ENCODE measurements at places on chromosomes 16 and 17. TPM values are rescaled to one million over a fixed set of nuclear protein-coding genes. Genes with fewer than 3 reads are reported as not detected.

USP43 gene
- total RNA-seq = not detected

CAMKK1 gene
- total RNA-seq = 3.2 TPM

SLC46A1 gene
- 1.6 TPM for total RNA-seq

KRT15 gene
- 0.65 TPM for total RNA-seq

SNX20 gene
- total RNA-seq = not detected

ABCC12 gene
- total RNA-seq = not detected

CBX2 gene
- total RNA-seq = 8.2 TPM

CACNG3 gene
- total RNA-seq = not detected

PARD6A gene
- total RNA-seq = 1.6 TPM

KRT32 gene
- total RNA-seq = not detected

LPO gene
- not detected for total RNA-seq

KCNG4 gene
- total RNA-seq = not detected

SLC4A1 gene
- not detected for total RNA-seq

DYNLRB2 gene
- not detected for total RNA-seq

EME1 gene
- 2.6 TPM for total RNA-seq

PLLP gene
- total RNA-seq = 1.9 TPM

ARHGAP23 gene
- total RNA-seq = 32.4 TPM

EXOC3L1 gene
- total RNA-seq = 29.9 TPM

HOXB6 gene
- 6.2 TPM for total RNA-seq

CDC6 gene
- total RNA-seq = 45.3 TPM

RUNDC3A gene
- not detected for total RNA-seq

CD300E gene
- total RNA-seq = not detected

PPY gene
- total RNA-seq = not detected

PIK3R6 gene
- total RNA-seq = not detected

CHST4 gene
- not detected for total RNA-seq

SLC12A3 gene
- not detected for total RNA-seq

ADAD2 gene
- total RNA-seq = not detected

NAE1 gene
- total RNA-seq = 94.8 TPM

RNF40 gene
- 73.3 TPM for total RNA-seq

CYGB gene
- 0.46 TPM for total RNA-seq

EIF3C gene
- total RNA-seq = 219 TPM

FAM117A gene
- 1.6 TPM for total RNA-seq

ENPP7 gene
- not detected for total RNA-seq

TGFB1I1 gene
- total RNA-seq = 24.8 TPM

KRT13 gene
- total RNA-seq = not detected

OTOP3 gene
- not detected for total RNA-seq

USP31 gene
- 9.1 TPM for total RNA-seq

MRC2 gene
- 37.8 TPM for total RNA-seq

BCL6B gene
- 107 TPM for total RNA-seq

MLLT6 gene
- 21.6 TPM for total RNA-seq

SPEM2 gene
- not detected for total RNA-seq

ABCA10 gene
- 1.1 TPM for total RNA-seq

CORO6 gene
- 2.9 TPM for total RNA-seq

TCAP gene
- total RNA-seq = 0.15 TPM

Data from epithelial cell of umbilical artery (primary cell).